T1000 (cell line): ENCODE measurements at places on chromosomes 11 and 22.

GRCh38 chr11:134762248-134763029 is 350.4 kb upstream of the B3GAT1 start:
- DNase-seq = no peak

DNA sequence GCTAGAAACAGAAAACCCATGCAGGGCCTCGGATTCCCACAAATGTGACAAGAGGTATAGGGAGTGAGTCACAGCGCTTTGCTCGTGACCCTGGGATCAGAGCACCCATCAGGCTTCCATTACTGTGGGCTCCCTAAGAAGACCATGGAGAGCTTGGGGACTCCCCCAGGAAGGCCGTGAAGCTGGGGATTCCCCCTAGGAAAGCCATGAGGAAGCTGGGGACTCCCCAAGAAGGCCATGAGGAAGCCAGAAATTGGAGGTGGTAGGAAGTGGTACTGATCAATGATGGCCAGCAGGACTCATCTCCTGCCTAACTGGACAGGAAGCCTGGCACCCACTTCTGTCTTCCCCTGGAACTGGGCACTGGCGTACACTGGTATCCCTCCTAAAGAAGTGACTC is 10.1 kb upstream of the DCPS start:
- no peak for DNase-seq

DNA sequence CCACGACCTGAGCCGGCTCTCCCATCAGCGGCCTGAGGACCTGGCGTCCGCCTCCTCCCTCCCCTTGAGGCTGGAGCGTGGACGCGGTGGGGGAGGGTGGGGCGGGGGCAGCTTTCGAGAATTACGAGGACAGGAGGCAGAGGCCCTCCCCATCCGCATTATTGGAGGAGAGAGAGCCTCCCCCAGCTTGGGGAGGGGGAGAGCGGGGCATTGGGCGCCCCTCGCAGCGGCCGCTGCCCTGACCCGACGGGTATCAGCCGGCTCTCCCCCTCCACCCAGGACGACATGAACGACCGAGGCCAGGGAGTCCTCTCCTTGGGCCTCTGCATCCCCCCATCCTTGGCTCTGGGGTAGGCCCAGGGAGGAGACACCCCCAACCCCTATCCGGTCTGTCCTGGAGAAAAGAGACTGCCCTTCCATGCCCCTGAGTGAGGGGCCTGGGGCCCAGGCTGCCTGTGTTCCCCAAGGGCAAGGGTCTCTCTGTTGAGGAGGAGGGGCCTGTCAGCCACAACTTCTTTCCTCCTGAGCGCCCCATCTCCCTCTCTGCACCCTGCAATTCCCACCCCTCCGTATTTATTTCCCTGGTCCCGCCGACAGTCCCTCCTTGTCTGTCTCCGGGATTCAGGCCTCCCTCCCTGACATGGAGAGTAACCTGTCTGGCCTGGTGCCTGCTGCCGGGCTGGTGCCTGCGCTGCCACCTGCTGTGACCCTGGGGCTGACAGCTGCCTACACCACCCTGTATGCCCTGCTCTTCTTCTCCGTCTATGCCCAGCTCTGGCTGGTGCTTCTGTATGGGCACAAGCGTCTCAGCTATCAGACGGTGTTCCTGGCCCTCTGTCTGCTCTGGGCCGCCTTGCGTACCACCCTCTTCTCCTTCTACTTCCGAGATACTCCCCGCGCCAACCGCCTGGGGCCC is 495 bp downstream of the GPR137 start:
- DNase-seq = no peak

DNA sequence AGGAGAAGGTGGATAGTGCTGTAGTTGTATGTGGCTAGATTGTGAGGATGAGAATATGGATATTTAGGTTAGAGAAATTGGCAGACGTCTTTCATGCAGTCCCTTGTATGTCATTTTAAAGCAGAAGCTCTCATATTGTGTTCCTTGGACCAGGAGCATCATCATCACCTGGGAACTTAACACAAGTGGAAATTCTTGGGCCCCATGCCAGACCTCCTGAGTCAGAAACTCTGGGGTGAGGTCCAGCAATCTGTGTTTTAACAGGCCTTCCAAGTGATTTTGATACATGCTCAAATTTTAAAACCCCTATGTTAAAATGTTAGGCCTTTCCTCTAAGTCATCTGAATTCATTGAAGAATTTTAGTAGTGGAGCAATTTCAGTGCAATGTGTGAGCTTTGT is 34.8 kb downstream of the JHY start:
- DNase-seq = no peak

DNA sequence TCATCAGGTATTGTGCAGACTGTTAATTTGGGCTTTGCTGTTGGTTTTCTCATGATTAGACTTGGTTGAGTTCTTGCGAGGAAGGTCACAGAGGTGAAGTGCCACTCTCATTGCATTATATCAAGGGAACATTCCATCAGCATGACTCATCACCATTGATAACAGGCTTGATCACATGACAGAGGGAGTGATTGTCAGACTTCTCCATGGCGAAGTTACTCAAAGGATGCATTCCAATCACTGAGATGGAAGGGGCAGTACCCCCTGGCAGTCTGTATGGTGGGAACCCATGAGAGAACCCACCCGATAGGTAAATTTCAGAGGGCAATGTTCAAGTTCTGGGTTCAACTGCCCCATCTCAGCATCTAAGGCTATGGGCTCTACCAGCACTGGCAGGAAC is 19.4 kb upstream of the P2RY2 start:
- DNase-seq = no peak

- no peak for DNase-seq
Observed at GRCh38 chr22:33081686-33082590, 23.8 kb upstream of the SYN3 start.

- DNase-seq = no peak
Observed at GRCh38 chr11:123653827-123654565, 428 bp downstream of the SCN3B start.

GRCh38 chr11:60924906-60925853 is 920 bp downstream of the TMEM132A start:
- DNase-seq = no peak

- DNase-seq = no peak
Observed at GRCh38 chr22:44869196-44869595, 116.8 kb downstream of the ARHGAP8 start.

GRCh38 chr22:27880778-27881394 is 38.2 kb downstream of the PITPNB start:
- peak; percentile 10 for DNase-seq

DNA sequence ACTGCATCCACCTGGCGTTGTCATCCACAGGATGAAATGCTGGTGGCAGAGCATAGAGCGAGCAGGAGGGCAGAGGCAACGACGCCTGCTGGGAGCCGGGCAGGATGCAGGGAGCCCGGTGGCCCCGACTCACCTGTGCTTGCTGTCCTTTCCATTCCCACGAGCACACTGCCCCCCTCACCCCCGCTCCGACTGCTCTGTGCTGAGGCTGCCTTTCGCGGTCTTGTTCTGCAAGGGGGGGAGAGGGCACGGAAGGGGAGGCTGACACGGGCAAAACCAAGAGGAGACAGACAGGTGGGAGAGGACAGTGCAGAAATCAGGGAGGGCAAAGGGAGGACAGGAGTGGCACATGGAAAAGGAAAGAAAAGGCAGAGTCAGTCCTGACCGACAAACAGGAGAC is 37.9 kb upstream of the CYP2D6 start:
- no peak for DNase-seq

DNA sequence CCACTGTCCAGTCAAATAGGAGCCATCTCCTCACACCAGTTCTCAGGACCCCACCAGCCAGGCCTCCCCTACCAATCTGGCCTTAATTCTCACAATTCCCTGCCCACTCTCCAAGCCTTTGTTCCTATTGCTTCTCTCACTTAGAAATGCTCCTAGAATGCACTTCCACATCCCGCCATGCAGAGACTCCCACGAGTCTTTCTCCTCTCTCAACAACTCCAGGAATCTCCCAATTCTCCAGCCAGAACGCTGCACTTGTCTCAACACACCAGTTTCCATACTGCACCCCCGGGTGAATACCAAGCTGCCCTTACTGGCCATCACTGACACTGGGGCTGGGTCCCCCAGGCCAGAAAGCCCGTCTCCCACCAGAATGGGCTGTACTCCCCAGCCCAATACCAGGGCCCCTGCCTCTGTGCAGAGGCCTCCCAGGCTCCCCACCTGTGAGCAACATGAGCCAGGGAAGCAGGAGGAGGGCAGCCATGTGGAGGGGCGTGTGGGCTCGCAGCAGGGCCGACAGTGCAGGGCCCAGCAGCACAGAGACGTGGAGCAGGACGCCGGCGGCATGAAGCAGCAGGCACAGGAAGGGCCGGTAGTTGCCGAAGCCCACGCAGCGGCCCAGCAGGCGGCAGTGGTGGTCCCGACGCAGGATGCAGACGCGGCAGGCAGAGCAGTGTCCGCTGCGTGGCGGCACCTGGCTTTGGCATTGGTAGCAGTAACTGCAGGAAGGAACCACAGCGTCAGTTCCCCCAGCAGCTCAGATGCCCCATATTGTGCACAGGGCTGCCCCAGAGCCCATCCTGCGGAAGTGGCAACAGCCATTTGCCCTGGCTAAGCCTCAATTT is 2.4 kb downstream of the ZDHHC24 start:
- no peak for DNase-seq

DNA sequence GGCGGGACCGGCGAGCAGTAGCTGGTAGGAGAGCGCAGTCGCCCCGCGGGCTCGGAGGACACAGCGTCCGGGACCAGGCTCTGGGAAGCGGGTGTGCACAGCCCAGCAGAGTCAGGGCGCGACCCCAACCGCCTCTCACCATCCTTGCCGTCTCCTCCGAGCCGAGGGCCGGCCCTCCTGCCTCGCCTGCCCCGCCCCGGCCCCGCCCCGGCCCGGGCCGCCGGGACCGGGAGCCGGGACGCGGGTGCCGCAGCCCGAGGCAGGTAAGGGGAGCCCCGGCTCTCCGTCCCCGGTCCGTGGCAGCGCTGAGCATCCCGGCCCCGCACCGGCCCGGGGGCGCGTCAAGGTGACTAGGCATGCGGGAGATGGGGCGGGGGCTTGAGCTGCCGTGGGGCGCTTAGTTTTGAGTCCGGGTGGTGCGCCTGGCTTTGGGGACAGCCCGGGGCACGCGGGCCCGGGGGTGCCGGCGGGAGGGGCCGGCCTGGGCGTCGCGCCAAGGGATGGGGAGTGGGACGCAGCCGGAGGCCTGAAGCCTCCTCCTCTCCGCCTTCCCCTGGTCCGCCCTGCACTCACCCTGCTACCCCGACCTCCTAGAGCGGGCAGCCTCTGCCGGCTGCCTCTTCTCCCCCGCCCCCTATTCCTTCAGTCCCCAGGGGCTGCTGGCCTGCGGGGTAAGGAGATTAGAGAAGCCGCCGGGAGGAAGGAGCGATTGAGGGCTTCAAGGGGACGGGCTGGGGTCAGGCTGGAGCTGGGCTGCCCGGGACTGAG is at the start of gene ABCG4:
ABCG4 (plus strand) TSS at position 35 of the 768 bp plus-strand sequence. CDS start 914 bp downstream, outside the sequence.
- no peak for DNase-seq

DNA sequence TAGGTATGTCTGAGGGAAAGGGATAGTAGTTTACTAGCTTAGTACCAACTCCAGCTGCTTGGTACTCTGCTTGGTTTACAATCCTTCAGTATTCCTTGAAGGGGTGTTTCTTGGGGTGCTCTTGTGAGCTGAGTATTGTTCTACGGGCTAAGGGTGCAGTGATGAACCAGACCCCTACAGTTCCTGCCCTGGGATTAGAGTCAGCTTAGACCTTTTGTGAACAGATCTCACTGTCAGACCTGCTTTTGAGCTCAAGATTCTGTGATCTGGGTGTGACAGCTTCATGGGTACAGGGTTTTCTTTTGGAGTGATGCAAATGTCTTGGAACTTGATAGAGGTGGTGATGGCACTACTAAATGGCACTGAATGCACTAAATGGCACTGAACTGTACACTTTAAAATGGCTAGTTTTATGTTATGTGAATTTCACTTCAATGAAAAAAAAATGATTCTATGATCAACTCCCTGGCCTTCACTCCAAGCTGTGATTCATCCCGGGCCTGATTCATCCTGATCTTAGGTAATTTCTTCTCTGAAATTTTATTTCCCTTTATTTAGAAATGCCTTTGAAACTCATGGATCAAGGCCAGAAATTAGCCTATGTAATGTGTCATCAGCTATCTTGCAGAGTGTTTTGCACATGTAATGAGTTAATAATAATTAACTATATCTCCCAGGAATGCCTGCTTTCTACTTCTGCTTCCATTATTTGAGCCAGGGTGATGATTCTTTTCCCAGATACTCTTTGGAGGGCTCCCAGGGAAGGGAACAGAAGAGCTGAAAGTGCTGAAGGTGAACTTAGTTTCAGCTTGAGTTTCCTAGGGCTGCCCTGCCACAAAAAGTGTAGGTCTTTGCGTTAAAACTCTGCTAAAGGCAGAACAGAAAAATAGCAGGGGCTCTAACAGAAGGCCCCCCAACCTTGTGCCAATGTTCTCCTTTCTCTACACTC is 87.9 kb downstream of the NCAM1 start:
- DNase-seq = no peak

- no peak for DNase-seq
Observed at GRCh38 chr11:61372659-61373420, 10.7 kb downstream of the TMEM138 start.
